ENCODE measurements at places on chromosomes 16 and 17.

GRCh38 chr16:52501746-52502145 lies 45.2 kb downstream of the TOX3 start:
- no peak for DNase-seq

DNA sequence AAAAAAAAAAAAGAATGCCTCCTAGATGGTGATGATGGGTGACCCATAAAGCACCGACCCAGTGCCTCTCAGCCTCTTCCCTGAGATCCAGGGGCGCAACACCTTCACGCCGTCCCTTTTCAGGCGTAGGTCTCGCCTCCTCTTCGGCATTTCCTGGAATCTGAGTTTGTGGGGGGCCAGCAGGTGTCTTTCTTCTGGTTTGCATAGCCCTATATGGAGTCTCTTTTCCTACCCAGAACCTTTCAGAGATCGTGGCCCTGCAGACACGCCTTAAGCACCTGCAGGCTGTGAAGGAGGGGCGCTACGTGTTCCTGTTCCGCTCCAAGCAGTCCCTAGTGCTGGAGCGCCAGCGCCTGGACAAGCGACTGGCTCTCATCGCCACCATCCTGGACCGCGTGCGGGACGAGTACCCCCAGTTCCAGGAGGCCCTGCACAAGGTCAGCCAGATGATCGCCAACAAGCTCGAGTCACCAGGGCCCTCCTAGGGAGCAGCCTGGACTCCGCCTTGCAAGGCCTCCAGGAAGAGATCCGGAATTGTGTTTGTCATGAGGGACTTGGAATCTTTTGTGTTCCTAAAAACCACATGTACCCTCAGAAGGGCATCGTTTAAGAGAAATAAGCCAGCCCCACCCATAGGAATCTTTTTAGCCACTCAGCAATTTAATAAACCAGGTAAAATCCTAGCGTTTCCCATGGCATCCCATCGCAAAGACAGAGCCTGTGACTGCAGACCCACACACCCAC lies 1.9 kb upstream of the GAA start:
- no peak for DNase-seq

DNA sequence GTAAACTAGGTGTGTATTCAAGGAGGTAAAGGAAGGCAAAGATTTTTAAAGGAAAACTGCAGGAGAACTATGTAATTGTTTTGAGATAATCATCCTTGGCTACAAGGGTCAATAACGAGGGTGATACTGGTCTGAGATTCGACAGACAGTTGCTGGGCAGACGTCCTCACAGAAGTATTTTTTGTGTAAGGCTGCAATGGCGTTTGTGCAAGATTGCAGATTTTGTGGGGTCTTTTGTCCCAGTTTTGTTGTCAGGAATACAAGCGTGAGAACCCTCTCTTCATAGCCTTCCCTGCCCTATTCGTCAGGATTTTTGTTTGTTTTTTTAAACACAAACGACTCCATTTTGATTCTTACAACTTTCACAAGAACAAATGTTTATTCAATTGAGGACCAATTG lies 57.5 kb downstream of the GPR139 start:
- DNase-seq = no peak

- no peak for DNase-seq
These were observed 333.8 kb downstream of the HAPSTR1 start for GRCh38 chr16:9425236-9425635.

DNA sequence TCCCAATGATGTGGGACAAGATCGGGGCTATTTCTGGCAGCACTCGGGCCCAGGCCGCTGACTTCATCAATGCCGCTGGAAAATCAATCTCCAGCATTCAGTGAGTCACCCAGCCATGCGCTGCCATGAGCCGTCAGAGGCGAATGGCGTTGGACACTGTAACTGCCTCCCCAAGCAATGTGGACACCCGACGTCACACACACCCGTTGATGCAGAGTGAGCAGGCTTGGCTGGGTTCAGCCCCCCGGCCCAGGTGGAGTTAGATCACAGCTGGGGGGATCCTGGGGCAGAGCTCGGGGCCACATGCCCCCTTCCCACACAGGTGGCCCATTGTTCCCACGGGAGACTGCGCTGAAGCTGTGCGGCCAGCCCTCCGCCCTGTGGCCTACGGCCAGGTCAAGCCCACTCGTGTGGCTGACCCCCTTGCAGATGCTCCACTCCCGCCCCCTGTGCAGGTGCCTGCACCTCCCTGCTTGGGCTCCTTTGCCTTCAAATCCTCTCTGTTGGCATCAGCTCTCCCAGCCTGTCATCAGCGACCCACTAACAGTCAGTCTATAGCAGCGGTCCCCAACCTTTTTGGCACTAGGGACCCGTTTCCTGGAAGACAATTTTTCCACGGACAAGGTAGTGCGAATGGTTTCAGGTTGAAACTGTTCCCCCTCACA lies 89.9 kb downstream of the TBC1D16 start:
- no peak for DNase-seq

DNA sequence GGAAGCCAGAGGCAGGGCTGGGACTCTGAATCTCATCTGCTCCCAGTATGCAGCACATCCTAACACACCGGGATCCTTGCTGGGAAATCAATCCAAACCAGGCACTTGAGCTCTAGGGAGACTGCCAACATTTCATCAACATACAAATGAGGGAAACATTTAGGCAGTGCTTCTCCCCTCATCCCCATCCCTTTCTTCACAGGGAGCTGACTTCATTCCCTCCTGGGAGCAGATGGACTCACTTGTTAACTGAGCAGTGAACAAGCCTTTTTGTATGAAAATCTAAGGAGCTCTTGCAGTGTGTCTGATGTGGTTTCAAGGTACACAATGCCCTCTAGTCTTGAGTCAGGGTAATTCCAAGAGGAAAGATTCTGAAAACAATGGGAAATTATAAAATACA lies 96.3 kb downstream of the TMEM114 start:
- DNase-seq = no peak

GRCh38 chr17:17079336-17079735 lies 37.1 kb downstream of the MPRIP start:
- no peak for DNase-seq

DNA sequence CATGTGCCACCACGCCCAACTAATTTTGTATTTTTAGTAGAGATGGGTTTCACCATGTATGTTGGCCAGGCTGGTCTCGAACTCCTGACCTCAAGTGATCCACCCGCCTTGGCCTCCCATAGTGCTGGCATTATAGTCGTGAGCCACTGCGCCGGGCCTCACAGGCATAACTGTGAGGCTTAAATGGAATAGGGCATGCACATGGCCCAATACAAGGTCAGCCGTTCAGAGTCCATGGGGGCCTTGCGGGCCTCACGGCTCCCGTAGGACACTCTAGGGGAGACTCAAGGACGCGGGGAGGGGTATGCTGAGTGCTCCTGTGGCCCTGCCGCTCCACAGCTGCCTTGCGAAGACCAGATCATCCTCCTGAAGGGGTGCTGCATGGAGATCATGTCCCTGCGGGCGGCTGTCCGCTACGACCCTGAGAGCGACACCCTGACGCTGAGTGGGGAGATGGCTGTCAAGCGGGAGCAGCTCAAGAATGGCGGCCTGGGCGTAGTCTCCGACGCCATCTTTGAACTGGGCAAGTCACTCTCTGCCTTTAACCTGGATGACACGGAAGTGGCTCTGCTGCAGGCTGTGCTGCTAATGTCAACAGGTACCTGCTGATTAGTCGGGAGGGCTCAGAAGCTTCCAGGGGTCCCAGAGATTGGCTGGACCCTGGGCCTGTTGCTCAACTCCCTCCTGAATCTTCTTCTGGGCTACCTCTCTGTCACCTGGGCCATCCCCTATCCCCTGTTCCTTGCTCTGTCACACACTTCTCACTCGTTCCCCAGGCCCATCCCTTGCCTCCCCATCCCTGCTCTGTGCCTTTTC lies 12.3 kb downstream of the NR1D1 start:
- no peak for DNase-seq

DNA sequence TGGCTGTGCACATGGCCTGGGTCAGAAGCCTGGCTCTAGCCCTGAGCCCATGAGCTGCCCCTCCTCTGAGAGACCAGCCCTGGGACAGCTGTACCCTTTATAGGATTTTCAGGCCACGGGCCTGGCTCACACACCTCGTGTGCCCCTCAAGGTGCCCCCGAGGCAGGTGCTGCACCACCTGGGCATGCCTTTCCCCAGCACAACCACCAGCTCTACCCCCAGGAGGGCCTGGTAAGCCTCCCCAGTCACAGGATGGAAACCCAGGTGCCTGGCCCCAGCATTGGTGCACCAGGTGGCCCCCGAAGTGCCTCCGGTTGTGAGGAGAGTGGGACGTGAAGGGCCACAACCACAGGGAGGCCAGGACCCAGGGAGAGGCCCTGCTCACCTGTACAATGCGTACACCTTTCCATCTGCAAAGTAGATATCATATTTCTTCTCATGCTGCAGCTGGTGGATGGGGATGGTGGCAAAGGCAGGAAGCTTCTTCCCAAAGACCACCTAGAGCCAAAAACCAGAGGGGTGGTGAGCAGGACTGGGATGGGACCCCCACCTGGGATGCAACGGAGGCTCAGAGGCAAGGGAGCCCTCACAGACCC lies 6.3 kb downstream of the ZNF598 start:
- no peak for DNase-seq

DNA sequence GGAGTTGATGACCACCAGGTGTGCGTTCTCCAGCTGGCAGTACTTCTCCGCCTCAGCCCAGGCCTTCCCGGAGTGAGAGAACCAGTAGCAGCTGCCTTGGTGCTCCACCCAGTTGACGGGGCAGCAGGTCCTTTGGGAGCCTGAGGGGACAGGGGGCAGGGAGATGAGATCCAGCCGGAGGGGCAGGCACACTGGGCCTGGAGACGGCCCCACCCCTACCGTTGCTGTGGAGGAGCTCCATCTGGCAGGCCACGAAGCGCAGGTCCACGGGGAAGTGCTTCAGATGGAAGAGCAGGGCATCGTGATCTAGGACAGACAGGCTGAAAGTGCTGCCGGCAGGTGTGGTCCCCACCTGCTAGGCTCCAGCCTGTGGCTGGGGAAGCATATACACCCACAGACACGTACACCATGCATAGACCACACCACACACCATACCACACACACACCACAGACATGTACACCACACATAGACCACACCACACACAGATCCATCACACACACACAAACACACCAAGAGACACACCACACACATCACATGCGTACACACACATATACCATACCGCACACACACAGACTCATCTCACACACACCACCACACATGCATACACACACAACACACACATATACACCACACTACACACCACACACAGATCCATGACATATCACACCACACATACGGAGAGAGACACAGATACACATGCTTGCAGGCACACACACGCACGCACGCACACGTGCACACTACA lies 7.4 kb downstream of the ASGR2 start:
- DNase-seq = no peak

DNA sequence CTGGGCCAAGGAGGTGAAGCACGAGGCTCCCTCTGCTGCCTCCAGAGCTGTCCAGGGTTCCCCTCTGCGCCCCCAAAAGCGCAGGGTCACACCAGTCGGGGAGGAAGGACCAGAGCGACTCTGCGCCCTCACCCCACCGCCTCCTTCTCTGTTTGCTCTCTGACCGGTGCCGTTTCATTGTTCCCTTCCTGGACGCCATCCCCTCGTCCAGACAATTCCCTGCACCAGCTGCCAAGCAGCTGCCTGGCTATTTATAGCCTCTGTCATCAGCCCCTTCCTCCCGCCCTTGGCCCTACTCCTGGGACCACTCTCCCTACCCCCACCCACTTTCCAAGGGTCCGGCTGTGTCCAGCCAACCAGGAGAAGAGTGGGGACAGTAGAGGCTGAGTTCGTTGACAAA lies 68.8 kb upstream of the CREBBP start:
- no peak for DNase-seq

DNA sequence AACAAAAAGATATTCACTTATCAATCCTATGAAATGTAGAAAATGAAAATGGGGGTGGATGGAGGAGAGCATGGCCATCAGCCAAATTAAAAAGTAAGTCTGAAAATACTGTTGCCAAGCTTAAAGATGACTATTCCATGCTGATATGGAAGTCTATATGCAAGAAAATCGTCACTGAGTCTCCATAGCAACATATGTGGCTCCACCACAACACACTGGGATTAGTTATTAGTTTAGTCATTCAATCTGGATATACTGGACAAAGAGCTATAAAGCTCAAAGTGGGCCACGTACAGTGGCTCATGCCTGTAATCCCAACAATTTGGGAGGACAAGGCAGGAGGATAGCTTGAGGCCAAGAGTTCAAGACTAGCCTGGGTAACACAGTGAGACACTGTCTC lies 24.7 kb upstream of the PSMD7 start:
- no peak for DNase-seq

- no peak for DNase-seq
These were observed 25.7 kb upstream of the GPR139 start for GRCh38 chr16:20099375-20099774.

Measured in fibroblast of skin of left biceps (primary cell).